COLO829 (cell line): ENCODE measurements at places on chromosomes 1 and 21.
A peak's percentile ranks its signal among the peaks of the same experiment; 100 is the strongest.

GRCh38 chr1:11314959-11315358, 42.0 kb downstream of the UBIAD1 start:
- no peak for DNase-seq

DNA sequence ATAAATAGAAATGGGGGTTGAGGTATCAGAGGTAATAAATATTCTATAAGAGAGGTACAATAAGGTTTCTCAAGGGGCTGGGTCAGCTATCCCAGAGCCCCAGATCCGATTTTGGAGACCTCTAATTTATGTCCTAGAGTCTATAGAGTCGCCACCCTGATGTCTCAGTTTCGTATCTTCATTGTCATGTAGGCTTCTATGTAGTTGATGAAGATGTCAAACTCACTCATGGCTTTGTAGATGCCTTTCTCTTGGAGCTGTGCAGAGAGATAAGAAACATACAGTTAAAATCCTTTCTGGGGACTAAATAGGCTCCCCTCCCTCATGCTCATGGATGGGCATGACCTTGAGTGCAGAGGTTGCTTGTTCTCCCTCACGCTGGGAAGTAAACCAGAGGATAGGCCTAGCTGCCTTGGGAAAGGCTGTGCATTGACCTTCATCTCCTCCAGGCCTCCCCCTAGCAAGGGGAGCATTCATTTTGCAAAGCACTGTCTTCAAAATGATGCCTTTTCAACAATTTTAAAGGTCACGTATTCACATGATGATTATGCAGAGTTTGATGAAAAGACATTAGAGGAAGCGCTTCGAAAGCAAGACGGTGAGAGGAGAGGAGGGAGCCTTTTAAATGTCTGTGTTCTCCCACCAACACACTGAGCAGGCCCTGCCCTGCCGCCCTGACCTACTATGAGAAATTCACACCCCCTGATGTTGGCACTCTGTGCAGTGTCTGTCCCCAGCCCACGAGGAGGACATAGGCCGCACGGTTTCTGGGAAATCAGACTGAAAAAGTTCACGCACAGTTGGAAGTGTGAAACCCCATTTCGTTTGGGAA, 1.9 kb upstream of the IL19 start:
- no peak for DNase-seq

DNA sequence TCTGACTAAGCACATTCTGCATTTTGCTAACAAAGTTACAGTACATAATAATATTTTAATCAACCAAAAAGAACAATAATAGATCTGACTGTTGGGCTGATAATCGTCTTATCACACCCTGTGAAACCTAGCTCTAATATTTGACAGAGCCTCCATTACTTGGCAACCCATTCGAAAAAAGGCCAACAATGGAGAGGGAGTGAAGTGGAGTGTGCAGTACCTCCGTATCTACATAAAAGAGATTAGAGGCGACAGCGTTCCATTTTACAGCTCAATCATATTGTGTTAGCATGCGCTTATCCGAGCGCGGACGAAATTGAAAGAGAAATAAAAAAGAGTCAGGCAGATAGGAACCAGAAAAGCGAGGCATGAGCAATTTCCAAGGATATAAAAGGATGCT, 137.3 kb upstream of the USH2A start:
- no peak for DNase-seq

GRCh38 chr1:151828921-151829320, 2.7 kb downstream of the RORC start:
- DNase-seq: peak; percentile 95
